ENCODE measurements at places on chromosomes 5 and 9. TPM values are rescaled to one million over a fixed set of nuclear protein-coding genes. Genes with fewer than 3 reads are reported as not detected.

- H3K4me3 ChIP-seq = peak overlapping the region; percentile 69
- H3K27me3 ChIP-seq = no peaks in the 10 kb centered on the region
- peaks cover 12% of the 10 kb centered on the region for H3K4me1 ChIP-seq
- H3K36me3 ChIP-seq = no peaks in the 10 kb centered on the region
These were observed 909 bp downstream of the NDFIP1 start for GRCh38 chr5:142109331-142110045.

GRCh38 chr9:105144076-105144475 lies 100.4 kb upstream of the SLC44A1 start:
- H3K36me3 ChIP-seq = no peaks in the 10 kb centered on the region
- no peak overlapping the region for H3K27ac ChIP-seq
- peaks cover 8% of the 10 kb centered on the region for H3K27me3 ChIP-seq
- no peak overlapping the region for H3K4me3 ChIP-seq

DNA sequence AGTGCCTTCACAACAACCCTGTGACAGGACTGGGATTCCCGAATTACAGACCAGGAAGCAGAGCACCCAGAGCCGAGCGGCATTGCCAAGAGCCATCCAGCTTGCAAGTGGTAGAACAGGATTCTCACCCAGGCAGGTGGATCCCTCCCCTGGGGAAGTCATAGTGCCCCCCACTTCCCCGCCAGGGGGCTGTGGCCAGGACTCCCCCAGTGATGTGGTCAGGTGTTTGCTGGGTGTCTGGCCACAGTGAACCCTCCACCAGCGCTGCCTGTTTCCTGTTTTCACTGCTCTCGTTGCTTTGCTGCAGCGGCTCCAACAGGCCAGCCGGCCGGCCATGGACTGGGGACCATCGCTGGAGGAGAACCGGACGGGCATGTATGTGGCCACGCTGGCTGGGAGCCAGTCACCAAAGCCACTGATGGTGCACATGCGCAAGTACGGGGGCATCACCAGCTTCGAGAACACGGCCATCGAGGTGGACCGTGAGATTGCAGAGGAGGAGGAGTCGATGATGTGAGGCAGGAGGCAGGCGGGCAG lies 19.3 kb downstream of the SLC6A7 start:
- H3K36me3 ChIP-seq = no peaks in the 10 kb centered on the region
- DNase-seq = no peak
- H3K4me1 ChIP-seq = no peaks in the 10 kb centered on the region
- no peak overlapping the region for H3K4me3 ChIP-seq
- no peak overlapping the region for H3K27ac ChIP-seq

DNA sequence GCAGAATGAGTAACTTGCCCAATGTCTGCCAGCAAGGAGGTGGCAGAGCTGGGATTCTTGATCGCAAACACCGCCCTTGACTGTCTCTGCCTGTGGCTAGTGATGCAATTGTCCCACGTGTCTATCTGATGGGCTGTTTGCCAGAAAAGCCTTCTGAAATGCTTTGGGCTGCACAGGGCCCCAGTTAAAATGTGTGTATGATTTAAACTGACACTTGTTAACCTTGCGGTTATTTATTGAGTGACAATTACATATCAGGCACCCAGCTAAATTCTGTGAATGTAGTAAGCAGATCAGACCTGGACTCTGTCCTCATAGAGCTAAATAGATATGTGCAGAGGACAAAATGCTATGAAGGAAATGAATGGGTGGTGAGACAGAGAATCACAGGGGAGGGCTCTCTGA lies 11.6 kb upstream of the IL12B start:
- DNase-seq = peak; percentile 74
- H3K27ac ChIP-seq = no peak overlapping the region
- no peaks in the 10 kb centered on the region for H3K36me3 ChIP-seq
- no peaks in the 10 kb centered on the region for H3K4me1 ChIP-seq
- H3K4me3 ChIP-seq = no peak overlapping the region

GRCh38 chr5:66616520-66617225 lies 20.5 kb downstream of the MAST4 start:
- no peak overlapping the region for H3K27ac ChIP-seq
- H3K4me3 ChIP-seq = no peak overlapping the region
- no peaks in the 10 kb centered on the region for H3K27me3 ChIP-seq
- DNase-seq = no peak

- H3K27me3 ChIP-seq = peaks cover 70% of the 10 kb centered on the region
- DNase-seq = peak; percentile 47
- H3K27ac ChIP-seq = no peak overlapping the region
- no peaks in the 10 kb centered on the region for H3K36me3 ChIP-seq
- no peak overlapping the region for H3K4me3 ChIP-seq
These were observed 180.1 kb upstream of the MVB12B start for GRCh38 chr9:126146254-126147145.

DNA sequence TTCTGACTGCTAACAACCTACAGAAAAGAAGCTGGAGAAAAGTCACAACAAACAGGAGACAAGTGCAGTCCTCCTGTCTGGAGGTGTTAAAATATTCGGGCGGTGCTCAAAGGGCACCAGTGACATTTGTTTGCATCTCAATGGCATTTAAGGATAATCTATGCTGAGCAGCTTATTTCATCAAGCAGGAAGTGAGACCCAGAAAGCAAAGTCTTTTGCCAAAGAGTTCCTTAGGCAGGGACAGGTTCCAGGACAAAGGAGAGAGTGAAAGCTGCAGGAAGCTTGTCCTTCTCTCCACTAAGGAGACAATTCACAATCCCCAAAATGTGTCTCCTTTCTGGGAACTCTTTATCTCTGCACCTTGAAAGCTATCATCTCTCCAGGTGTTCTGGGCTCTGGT lies 38.7 kb upstream of the CDK20 start:
- peaks cover 5% of the 10 kb centered on the region for H3K4me1 ChIP-seq
- H3K27ac ChIP-seq = no peak overlapping the region
- H3K36me3 ChIP-seq = no peaks in the 10 kb centered on the region
- H3K4me3 ChIP-seq = no peak overlapping the region

DNA sequence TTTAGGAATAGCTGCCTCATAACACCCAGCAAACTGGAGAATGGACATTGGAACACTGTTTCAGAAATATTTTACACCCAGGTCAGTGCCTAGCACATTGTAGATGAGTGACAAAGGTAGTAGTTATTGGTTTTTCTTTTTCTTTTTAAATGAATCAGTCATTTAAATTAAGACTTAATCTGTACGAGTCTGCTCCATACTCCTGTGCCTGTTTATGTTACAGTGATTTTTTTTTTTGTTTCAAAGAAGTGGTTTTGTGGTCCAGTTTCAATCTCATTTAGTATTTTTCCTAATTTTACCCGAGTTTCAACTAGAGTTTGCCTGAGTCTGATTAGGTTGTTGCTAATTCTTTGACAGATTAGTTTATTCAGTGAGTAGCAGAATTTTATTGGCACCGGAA lies 16.2 kb downstream of the LMNB1 start:
- peaks cover 3% of the 10 kb centered on the region for H3K36me3 ChIP-seq
- no peaks in the 10 kb centered on the region for H3K27me3 ChIP-seq
- peaks cover 19% of the 10 kb centered on the region for H3K4me1 ChIP-seq
- peak overlapping the region; percentile 15 for H3K27ac ChIP-seq

- DNase-seq = peak; percentile 25
- H3K4me3 ChIP-seq = no peak overlapping the region
- no peaks in the 10 kb centered on the region for H3K36me3 ChIP-seq
- H3K27me3 ChIP-seq = no peaks in the 10 kb centered on the region
These were observed 45.2 kb downstream of the HSD17B3 start for GRCh38 chr9:96256800-96257199.

GRCh38 chr5:143105216-143105905 lies 298.1 kb downstream of the NR3C1 start:
- no peak overlapping the region for H3K27ac ChIP-seq
- H3K4me1 ChIP-seq = no peaks in the 10 kb centered on the region
- no peak for DNase-seq
- no peak overlapping the region for H3K4me3 ChIP-seq
- H3K36me3 ChIP-seq = no peaks in the 10 kb centered on the region

DNA sequence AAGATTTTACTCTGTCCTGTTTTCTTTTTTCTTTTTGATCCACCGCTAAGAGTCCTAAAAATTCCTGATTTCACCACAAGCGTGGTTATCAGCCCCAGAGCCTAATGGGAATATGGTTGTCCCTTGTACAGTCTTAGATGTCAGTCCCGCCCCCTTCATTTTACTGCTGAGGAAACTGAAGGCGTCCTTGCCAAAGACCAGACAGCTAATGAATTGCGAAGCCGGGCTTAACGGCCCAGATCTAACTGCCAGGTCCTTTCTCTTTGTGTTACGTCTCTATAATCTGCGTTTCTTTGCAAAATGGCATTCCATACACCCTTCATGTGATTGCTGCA lies 497 bp downstream of the NSA2 start:
- H3K36me3 ChIP-seq = peaks cover 53% of the 10 kb centered on the region
- H3K27me3 ChIP-seq = no peaks in the 10 kb centered on the region
- H3K4me1 ChIP-seq = peaks cover 22% of the 10 kb centered on the region

- H3K4me1 ChIP-seq = peaks cover 16% of the 10 kb centered on the region
- H3K36me3 ChIP-seq = no peaks in the 10 kb centered on the region
- H3K27me3 ChIP-seq = no peaks in the 10 kb centered on the region
- no peak overlapping the region for H3K4me3 ChIP-seq
- no peak for DNase-seq
These were observed 12.8 kb downstream of the SLC12A7 start for GRCh38 chr5:1098986-1099597.

GRCh38 chr5:5270958-5271785 lies 131.0 kb downstream of the ADAMTS16 start:
- H3K27me3 ChIP-seq = no peaks in the 10 kb centered on the region
- DNase-seq = peak; percentile 96
- H3K36me3 ChIP-seq = no peaks in the 10 kb centered on the region
- peak overlapping the region; percentile 66 for H3K27ac ChIP-seq
- peaks cover 18% of the 10 kb centered on the region for H3K4me1 ChIP-seq

The GFRA3 gene
- 0.83 TPM for total RNA-seq

The PCDHB9 gene
- total RNA-seq = 5.6 TPM

The JMY gene
- total RNA-seq = 4.0 TPM

The TMEM215 gene
- total RNA-seq = not detected

The C7 gene
- total RNA-seq = 22.3 TPM

The LMBRD2 gene
- total RNA-seq = 8.4 TPM

The EGFLAM gene
- 45.4 TPM for total RNA-seq

The ADGRD2 gene
- not detected for total RNA-seq

The MGAT4B gene
- total RNA-seq = 63.9 TPM

The ADAMTSL1 gene
- not detected for total RNA-seq

The IL9 gene
- not detected for total RNA-seq

The SCGB3A2 gene
- total RNA-seq = not detected

The OR13J1 gene
- not detected for total RNA-seq

Measured in A673 (cell line).